Hippocampal formation (tissue), 2 donors: ENCODE measurements at places on chromosomes 7 and 10.

DNA sequence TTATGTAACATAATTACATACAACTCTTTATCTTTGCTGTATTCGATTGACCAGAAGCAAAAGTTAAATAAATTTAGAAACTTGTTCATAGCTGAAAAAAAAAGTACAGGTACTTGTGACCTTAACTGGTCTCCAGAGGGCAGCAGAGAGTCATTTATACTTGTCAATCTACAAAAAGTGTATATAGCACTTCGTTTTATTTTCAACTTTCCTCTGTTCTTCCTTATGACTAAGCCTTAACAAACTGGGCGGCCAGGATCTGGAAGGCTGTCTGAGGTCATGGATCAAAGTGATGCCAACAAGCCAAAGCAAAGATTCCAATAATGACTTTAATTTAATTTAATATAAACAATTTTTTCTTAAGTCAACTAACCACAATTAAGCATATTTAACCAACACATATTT, 29.8 kb downstream of the C10orf67 start:
- no peak for DNase-seq

DNA sequence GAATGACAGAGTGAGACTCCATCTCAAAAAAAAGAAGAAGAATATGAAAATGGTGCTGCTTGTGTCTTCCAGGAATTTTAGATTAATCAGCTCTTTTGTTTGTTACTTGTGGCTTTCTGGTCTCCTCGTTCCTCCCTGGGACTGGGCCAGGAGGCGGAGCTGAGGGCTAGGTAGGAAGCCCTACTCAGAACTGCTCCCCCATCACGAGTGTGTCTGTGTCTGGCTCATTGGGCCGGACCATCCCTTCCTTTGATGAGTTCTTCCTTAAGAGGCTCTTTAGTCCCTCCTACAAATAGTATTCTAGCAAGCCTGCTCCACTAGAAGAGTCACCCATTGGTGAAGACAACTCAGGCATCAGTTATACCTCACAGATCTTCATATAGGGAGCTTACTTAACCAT, 56.8 kb upstream of the YAE1 start:
- no peak for DNase-seq

- no peak for DNase-seq
Measured at GRCh38 chr7:78443811-78444210, 645.2 kb downstream of the PHTF2 start.

DNA sequence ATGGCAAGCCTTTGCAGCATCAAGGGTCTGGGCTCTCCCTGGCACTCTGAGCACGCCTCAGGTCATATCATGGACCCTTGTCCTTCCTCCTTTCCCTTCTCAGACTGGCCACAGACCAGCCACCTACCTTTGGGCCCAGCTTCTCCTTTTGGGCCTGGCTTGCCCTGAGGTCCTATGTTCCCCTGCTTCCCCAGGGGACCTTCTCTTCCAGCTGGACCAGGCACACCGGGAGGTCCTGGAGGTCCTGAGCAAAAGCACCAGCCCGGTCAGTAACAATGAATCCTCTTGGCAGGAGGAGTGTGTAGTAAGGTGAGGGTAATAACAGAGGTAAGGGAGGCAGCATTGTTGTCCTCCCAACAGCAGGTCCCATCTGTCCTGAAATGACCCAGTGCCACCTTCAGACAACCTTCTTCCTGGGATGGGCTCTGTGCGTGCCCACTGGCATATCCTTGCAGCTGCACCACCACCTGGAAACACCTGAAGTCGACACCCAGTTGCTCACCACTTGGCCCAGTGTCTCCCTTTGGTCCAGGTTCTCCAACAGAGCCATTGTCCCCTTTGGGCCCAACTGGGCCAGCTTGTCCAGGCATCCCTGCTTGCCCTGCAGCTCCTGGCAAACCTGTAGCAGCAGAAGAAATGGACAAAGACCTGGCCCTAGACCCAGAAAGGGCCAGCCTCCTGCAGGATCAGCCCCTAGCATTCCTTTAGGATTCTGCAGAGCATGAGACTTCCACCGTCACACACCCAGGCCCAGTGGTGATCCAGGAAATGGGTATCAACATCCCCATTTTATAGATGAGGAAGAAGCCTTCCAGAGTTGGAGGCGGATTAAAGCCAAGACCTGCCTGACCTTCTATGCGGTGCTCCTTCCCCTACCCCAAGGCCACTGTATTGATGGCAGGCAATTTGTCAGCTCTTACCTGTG, 6.4 kb downstream of the SFTPD start:
- DNase-seq = no peak

- DNase-seq = no peak
Measured at GRCh38 chr7:137755846-137756651, 90.7 kb downstream of the DGKI start.
